ENCODE measurements at places on chromosomes 1 and 21. TPM values are rescaled to one million over a fixed set of nuclear protein-coding genes. Genes with fewer than 3 reads are reported as not detected.

GRCh38 chr1:52192436-52192835, 50.5 kb downstream of the ZFYVE9 start:
- no peak overlapping the region for H3K4me3 ChIP-seq
- no peak overlapping the region for H3K27ac ChIP-seq
- no peaks in the 10 kb centered on the region for H3K4me1 ChIP-seq
- no peak for DNase-seq
- H3K27me3 ChIP-seq, result no peaks in the 10 kb centered on the region

GRCh38 chr1:100530880-100531487, 7.0 kb upstream of the GPR88 start:
- H3K27me3 ChIP-seq, result peaks cover 10% of the 10 kb centered on the region
- H3K27ac ChIP-seq, result peak overlapping the region; percentile 49
- no peaks in the 10 kb centered on the region for H3K36me3 ChIP-seq
- H3K4me3 ChIP-seq, result no peak overlapping the region
- H3K4me1 ChIP-seq, result no peaks in the 10 kb centered on the region
- peak; percentile 23 for DNase-seq

FAM110D gene
- total RNA-seq, result 9.4 TPM

DNA sequence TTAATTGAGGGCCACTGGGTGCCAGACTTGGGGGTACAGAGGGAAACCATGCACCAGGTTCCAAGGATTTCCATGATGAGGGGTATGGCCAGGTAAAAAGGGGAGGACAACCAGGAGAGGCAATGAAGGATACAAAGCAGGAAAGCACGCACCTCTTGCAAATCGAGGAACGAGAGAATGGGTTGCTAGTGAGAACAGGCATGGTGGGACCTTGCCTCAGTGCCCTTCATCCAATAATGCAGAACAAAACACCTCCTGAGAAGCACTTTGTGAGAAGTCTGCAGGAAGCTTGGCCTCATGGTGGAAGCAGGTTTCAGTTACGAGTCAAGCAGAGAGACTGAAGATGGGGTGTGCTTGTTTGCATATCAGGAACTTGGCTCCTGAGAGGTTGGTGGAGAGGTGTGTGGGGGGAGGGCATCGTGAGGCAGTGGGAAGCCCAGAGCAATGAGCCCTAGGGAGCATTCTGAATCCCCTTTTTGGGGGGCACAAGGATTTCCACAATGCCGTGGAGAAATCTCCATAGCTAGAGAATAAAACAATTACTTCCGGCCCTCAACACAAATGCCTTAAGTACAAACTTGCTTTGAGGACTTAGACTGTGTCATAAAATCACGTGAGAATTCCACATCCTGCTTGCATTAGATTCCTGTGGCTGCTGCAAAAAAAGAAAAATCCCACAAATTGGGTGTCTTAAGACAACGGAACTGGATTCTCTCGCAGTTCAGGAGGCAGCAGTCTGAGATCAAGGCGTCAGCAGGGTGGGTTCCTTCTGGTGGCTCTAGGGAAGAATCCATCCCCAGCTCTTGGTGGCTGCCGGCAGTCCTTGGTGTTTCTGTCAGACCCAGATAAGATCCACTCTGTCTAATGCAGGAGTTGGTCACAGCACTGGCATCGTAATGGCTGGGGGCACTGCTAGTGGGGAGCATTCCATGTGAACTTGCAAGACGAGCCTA, 54.9 kb upstream of the BACE2 start:
- no peak overlapping the region for H3K27ac ChIP-seq
- H3K36me3 ChIP-seq, result no peaks in the 10 kb centered on the region
- H3K4me1 ChIP-seq, result no peaks in the 10 kb centered on the region
- no peak for DNase-seq
- H3K27me3 ChIP-seq, result peaks cover 40% of the 10 kb centered on the region

- no peaks in the 10 kb centered on the region for H3K27me3 ChIP-seq
- H3K4me3 ChIP-seq, result no peak overlapping the region
- H3K4me1 ChIP-seq, result peaks cover 10% of the 10 kb centered on the region
Measured at GRCh38 chr21:41242238-41242829, 74.3 kb upstream of the FAM3B start.
